ENCODE measurements at places on chromosomes 6 and 20. TPM values are rescaled to one million over a fixed set of nuclear protein-coding genes. Genes with fewer than 3 reads are reported as not detected.

GRCh38 chr6:74074645-74075044 is 378.6 kb downstream of the CD109 start:
- no peaks in the 10 kb centered on the region for H3K36me3 ChIP-seq
- no peak for DNase-seq
- H3K4me1 ChIP-seq: no peaks in the 10 kb centered on the region
- H3K27me3 ChIP-seq: no peaks in the 10 kb centered on the region
- H3K4me3 ChIP-seq: no peak overlapping the region

GRCh38 chr20:21704408-21705385 is 767 bp upstream of the PAX1 start:
- H3K4me3 ChIP-seq: no peak overlapping the region
- peaks cover 100% of the 10 kb centered on the region for H3K27me3 ChIP-seq
- DNase-seq: peak; percentile 85
- H3K27ac ChIP-seq: no peak overlapping the region
- H3K4me1 ChIP-seq: peaks cover 19% of the 10 kb centered on the region
- H3K36me3 ChIP-seq: no peaks in the 10 kb centered on the region

DNA sequence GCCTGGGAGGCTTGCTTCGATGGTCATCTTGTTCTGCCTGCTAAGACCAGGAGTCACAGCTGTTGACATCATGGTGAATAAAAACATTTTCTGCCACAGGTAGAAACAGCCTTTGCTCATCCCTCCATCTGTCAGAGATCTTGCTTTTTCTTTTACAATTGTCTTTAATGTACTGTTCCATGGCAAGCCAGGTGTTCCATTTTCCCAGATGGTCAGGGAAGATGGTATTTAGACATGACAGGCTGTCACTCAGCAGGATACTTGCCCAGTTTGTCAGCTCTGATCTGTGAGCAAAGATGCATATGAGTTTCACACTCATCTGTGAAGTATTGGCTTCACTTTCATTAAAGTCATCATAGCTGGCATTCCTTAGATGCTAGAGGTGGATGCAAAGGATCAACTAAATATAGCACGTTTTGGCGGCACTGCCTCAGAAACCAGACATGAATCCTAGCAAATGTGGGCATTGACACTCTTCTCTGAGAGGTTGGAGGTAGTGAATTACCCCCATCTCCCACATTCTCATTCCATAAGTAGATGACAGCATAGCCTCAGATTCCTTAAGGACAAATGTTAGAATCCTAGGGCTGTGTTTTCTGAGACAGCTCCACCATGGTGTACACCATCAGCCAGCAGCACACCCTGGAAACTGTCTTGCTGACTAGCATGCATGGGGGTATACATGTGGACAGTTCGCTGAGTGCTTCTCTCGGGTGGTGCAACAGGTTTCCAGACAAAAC is 4.2 kb downstream of the SSTR4 start:
- peaks cover 54% of the 10 kb centered on the region for H3K27me3 ChIP-seq
- H3K27ac ChIP-seq: no peak overlapping the region
- no peaks in the 10 kb centered on the region for H3K36me3 ChIP-seq
- H3K4me3 ChIP-seq: no peak overlapping the region
- H3K4me1 ChIP-seq: peaks cover 10% of the 10 kb centered on the region

DNA sequence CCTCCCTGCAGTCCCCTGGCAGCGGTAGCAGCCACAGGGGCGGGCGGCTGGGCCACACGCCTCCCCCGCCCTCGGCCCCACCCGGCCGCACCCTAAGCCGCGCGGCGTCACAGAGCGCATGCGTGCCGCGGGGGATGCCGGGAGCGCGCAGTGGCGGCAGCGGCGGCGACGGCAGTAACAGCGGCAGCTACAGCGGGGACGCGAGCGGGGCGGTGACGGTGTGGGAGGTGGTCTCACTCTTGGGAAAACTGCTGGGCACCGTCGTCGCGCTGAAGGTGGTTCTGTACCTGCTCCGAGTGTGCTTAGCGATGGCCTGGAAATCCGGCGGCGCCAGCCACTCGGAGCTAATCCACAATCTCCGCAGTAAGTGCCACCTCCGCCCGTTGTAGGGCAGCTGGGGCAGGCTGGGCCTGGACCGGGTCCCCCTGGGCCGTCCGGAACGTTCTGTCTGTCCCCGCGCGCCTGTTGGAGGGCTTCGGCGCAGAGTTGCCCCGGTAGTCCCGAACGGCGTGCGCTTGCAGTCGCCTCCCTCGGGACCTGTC is at the start of gene PCMT1:
TSS of gene PCMT1 (plus strand) at position 148 of the 542 bp plus-strand sequence. CDS start at position 309, 161 bp downstream.
- H3K4me1 ChIP-seq: peaks cover 3% of the 10 kb centered on the region
- H3K27ac ChIP-seq: peak within 1 kb of the TSS; percentile 89
- peaks cover 6% of the 10 kb centered on the region for H3K36me3 ChIP-seq
- DNase-seq: peak; percentile 96
- peak within 1 kb of the TSS; percentile 90 for H3K4me3 ChIP-seq
- H3K27me3 ChIP-seq: no peaks in the 10 kb centered on the region

GRCh38 chr20:63101781-63102720 is 95.3 kb upstream of the BHLHE23 start:
- H3K4me1 ChIP-seq: peaks cover 3% of the 10 kb centered on the region
- peak; percentile 66 for DNase-seq
- peak overlapping the region; percentile 72 for H3K4me3 ChIP-seq
- no peaks in the 10 kb centered on the region for H3K36me3 ChIP-seq

DNA sequence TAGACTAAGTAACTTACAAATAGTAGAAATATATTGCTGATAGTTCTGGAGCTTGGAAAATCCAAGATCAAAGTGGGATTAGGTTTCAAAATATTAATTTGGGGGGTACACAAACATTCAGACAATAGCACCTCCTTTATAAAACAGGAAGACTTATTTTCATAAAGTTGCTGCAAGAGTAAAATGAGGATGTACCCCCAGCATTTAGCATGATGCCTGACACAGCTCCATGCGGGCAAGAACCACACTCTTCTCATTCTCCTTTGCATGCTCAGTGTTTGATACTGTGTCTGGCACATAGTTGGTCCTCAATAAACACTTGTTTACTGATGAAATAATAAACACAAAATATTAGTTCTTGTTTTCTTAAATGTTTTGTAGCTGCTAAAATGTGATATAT is 332.9 kb downstream of the TFAP2A start:
- H3K27me3 ChIP-seq: no peaks in the 10 kb centered on the region
- H3K27ac ChIP-seq: no peak overlapping the region
- no peaks in the 10 kb centered on the region for H3K4me1 ChIP-seq
- H3K4me3 ChIP-seq: no peak overlapping the region
- no peak for DNase-seq
- H3K36me3 ChIP-seq: no peaks in the 10 kb centered on the region

DNA sequence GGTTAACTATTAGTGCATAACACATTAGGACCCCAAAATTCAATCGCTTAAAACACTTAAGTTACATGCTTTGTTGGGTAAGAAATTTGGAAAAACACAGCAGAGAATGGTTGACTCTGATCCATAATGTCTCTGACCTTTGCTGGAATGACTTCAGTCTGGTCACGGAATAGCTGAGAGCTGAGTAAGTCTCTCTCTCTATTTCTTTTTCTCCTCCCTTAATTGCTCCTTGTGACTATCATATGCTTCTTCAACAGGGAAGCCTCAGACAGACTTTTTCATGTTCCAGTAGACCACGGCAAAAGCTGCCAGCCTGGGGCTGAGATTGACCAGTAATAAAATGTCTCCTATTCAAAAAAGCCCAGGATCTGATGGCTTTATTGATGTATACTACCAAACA is 4.8 kb downstream of the OR12D1 start:
- no peaks in the 10 kb centered on the region for H3K4me1 ChIP-seq
- DNase-seq: no peak
- no peak overlapping the region for H3K27ac ChIP-seq
- no peaks in the 10 kb centered on the region for H3K36me3 ChIP-seq

The LEMD2 gene
- total RNA-seq: 75.8 TPM

The OR12D1 gene
- total RNA-seq: not detected

The C20orf141 gene
- not detected for total RNA-seq

The TSPO2 gene
- not detected for total RNA-seq

The CFAP206 gene
- 0.67 TPM for total RNA-seq
